ENCODE measurements at places on chromosomes 7 and 10.

DNA sequence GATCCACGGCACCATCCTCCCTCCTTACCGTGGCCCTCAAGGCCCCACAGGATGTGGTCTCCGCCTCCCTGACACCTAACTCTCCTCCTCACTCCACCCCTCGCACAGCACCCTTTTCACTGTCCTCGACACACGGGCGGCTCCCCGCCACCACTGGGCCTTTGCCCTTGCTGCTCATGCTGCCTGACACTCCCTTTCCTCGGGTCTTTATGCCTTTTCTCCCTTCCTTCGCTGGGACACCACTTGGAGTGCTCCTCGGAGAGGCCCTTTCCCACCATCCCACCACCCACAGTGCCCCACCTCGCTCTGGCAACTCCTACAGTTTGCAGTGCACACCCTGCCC lies 7.9 kb upstream of the INMT start:
- no peak for DNase-seq

DNA sequence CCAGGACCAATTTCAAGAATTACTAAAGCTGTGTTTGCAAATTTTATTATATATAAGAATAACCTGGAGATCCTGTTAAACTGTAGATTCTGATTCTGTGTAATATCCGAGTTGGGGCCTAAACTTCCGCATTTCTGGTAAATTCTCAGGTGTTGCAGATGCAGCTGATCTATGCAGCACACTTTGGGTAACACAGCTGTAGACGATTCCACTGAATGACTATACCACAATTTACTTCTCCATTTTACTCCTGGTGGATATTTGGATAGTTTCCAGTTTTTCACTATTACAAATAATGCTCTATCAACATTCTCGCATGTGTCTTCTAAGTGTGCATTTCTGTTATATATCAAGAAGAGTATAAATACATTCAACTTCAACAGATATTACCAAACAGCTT lies 7.5 kb downstream of the GDI2 start:
- DNase-seq = no peak

DNA sequence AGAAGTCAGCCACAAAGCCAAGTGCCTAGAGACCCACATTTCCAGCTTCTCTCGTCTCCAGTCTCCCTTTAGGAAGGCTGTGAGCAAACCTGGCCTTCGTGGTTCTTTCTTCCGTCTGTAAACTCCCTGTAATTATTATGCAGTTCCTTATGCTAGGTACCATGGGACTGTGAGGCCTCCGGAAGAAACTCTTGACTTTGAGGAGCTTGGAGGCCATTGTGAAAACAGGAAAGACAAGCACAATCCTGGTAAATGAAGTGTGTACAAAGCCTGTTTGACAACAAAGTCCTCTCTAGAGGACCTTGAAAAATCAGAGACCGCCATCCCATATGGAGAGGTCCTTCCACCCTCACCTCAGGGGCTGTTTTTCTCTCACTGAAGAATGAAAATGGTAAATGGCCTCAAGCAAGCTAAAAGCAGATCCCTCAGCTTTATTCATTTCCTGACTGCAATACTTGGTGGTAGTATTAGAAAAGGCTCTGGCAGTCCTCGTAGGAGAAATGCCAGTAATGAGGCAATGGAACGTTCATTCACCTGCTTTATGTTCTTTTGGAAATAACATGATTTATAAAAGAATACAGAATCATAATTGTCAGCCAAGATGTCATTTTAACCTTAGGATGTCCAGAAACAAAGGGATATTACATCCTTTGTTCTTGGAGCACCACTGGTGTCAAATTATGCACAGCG lies 926.4 kb downstream of the LRMDA start:
- DNase-seq = no peak

GRCh38 chr10:124949543-124949942 lies 7.6 kb downstream of the ZRANB1 start:
- DNase-seq = no peak

DNA sequence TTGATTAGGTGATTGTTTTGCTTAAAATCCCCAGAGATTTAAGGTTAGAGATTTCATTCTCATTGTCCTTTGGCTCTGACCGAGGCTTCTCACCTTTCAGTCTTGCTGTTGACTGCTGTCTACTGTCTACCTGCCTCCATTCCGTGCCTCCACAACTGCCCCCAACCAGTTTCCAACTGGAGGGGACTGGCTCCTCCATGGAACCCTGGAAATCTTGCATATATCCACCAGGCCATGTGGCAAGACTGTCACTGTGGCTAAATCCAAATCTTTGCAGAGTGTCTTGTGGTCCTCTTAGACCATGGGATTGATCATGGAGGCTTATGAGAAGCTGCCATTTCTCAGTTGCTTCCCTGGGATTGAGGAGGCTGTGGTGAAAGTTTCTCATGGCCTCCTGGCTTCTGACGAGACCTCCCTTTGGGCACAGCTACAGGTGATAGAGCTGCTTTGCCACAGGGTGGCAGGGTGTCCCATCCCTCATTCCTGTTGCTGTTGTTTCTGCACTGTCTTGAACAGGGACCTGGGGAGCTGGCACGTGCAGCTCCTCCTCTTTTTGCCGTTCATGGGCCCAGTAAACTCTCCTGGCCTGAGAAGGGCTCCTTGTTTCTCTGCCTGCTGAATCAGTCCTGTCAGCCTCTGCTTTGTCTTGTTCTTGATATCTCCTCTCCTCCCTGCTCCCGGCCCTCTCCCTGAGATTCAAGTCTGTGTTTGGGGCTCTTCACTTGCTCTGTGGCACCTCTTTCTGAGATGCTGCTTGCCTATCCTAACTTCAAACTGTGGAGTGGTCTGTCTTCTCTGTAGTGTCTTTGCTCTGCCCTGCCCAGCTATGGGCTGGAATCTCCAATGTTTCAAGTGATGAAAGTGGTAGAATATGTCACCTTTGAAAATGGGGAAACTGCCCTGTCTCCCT lies 63.6 kb upstream of the IGFBP3 start:
- DNase-seq = no peak

- DNase-seq = no peak
These were observed 86.8 kb downstream of the GPR158 start for GRCh38 chr10:25261558-25261957.

GRCh38 chr10:131214521-131215244 lies 96.8 kb downstream of the TCERG1L start:
- DNase-seq = no peak

GRCh38 chr10:88149906-88150305 lies 286.5 kb downstream of the PTEN start:
- no peak for DNase-seq

- no peak for DNase-seq
These were observed 100.1 kb downstream of the XPNPEP1 start for GRCh38 chr10:109823196-109823595.
